Nephron progenitor cell (in vitro differentiated cells): ENCODE measurements at places on chromosomes 1 and 21.

- peak; percentile 67 for DNase-seq
These were observed 162.6 kb downstream of the RUNX1 start for GRCh38 chr21:34886240-34887104.

GRCh38 chr1:86435327-86435726 is 11.4 kb downstream of the CLCA2 start:
- no peak for DNase-seq

DNA sequence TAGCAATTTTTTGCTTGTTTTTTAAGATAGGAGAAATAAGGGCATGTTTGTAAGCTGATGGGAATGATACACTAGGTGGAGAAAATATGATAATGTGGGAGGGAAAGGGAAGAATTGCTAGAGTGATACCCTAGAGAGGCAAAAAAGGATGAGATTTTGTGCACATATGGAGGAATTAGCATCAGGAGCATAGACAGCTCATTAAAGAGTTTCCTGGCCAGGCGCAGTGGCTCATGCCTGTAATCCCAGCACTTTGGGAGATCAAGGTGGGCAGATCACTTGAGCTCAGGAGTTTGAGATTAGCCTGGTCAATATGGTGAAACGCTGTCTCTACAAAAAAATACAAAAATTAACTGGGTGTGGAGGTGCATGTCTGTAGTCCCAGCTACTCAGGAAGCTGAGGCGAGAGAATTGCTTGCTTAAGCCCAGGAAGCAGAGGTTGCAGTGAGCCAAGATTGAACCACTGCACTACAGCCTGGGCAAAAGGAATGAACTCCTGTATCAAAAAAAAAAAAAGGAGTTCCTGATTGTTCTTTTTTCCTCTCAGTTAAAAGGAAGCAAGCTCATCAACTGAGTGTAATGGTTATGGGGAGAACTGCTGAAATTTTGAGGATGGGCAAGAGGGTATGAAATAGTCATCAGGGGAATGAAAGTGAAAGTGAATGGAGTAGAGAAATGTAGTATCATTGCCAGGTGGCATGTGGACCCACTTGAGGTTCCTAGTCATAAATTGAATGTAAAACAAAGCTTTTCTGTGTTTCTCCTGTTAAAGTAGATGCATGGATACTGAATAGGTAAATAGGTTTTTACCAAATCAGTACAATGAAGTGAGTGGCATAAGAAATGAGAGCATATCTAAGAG is 35.5 kb downstream of the SH3GLB1 start:
- no peak for DNase-seq

GRCh38 chr1:202852163-202852904 is 36.6 kb downstream of the RABIF start:
- DNase-seq, result peak; percentile 39

- no peak for DNase-seq
These were observed 13.9 kb downstream of the CACHD1 start for GRCh38 chr1:64483731-64484414.
